ENCODE measurements at places on chromosomes 11 and 22.
A peak's percentile ranks its signal among the peaks of the same experiment; 100 is the strongest.

- DNase-seq: peak; percentile 79
Measured at GRCh38 chr11:57800444-57801182, 39.0 kb downstream of the CTNND1 start.

GRCh38 chr11:115377882-115378296, 126.3 kb downstream of the CADM1 start:
- no peak for DNase-seq

DNA sequence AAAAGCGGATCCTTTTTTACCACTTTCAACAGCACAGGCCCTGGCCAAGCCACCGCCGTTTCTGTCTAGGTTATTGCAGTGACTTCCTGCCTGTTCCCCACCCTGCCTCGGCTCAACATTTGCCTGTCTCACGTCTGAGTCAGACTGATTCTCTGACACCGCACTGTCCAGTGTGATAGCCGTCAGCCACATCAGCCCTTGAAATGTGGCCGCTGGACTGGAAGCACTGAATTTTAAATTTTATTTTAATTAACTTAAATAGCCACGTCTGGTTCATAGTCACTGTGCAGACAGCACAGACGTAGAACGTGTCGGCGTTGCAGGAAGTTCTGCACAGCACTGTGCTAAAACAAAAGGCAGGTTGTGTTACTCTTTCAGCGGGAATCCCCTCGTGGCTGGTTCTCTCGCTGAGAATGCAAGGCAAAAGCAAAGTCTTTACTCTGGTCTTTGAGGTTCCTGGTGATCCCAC, 56.3 kb upstream of the ADSL start:
- DNase-seq: no peak

- DNase-seq: no peak
Measured at GRCh38 chr11:16217631-16218030, 138.7 kb downstream of the SOX6 start.

- DNase-seq: no peak
Measured at GRCh38 chr11:58734681-58735490, 3.1 kb upstream of the GLYAT start.

- DNase-seq: no peak
Measured at GRCh38 chr11:121226415-121227263, 65.9 kb upstream of the SC5D start.

GRCh38 chr11:69896250-69896649, 77.0 kb upstream of the FGF3 start:
- no peak for DNase-seq

DNA sequence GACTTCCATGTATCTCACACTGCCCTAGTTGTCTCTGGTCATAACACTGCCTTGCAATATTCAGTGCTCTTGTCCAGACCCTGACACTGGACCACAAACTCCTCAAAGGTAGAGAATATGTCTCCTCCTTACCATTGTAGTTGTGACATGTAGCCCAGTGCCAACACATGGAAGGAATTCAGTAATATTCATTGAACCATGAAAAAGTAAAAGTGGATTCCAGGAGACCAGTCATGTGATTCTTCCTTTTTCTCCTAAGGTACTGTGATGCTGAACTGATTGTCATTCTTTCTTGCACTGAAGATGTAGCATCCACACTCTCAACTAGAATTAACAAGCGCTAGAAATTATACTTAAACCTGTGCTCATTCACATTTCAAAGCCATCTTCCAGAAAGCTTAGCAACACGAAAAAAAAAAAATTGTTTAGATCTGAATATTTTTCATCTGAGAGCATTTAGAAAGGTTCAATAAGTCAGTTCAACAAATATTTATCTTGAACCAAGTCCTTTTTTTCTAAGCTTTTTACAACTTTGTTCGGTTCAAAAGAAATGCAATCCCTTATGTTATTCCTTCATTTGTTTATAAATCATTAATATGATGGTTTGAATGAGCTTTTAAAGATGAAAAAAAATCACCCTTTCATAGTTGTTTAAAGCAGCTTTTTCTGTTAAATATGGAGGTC, 224.7 kb upstream of the BLID start:
- no peak for DNase-seq

GRCh38 chr11:95108671-95109551, 19.3 kb downstream of the ENDOD1 start:
- DNase-seq: peak; percentile 85

GRCh38 chr22:36455571-36456463, 25.6 kb downstream of the TXN2 start:
- no peak for DNase-seq

- DNase-seq: no peak
Measured at GRCh38 chr22:22728382-22728781, 84.0 kb downstream of the GGTLC2 start.

- DNase-seq: no peak
Measured at GRCh38 chr11:70913715-70914231, 338.6 kb downstream of the SHANK2 start.

- no peak for DNase-seq
Measured at GRCh38 chr11:64040684-64041322, 5.1 kb downstream of the FLRT1 start.

GRCh38 chr11:86555866-86556265, 116.5 kb downstream of the ME3 start:
- no peak for DNase-seq

DNA sequence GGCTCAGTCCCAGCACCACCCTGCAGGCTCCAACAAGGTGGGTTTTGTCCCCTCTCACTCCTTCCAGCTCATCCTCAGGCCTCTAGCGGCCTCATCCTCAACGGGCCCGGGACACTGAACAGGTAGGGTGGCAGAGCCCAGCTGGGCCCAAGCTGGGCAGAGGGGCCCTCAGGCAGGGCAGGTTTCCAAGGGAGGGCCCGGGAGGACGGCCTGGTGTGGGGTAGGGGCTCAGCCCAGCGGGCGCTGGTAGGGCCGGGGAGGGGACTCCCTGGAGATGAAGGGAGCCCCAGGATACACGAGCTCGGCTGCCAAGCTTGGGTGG, 2.5 kb upstream of the IFITM10 start:
- DNase-seq: no peak

DNA sequence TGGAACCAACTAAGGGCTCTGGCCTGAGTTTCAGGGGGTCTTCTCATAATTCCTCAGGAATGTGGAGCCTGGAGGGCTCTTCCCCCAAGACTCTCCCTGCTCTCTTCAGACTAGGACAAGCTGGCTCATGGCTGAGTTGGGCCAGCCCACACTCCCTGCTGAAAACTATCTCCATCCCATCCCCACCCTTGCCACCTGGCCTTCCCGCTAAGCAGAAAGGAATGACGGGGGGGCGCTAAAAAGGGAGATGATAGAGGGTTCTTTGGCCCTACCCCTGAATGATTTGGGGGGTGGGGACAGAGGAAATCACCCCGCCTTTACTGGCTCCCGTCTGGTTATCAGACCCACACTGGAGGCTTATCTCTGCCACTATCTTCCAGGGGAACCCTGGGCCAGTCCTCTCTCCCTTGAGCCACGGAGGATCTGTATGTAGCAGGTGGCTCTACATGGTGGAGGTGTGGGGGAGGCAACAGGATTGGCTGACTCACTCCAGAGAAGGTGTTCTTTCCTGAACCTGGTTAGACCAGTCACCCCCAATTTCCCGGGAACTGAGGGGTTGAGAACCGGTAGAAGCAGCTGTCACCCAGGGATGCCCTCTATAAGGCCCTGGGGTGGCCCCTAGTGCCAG, 5.7 kb downstream of the SMTN start:
- peak; percentile 32 for DNase-seq

DNA sequence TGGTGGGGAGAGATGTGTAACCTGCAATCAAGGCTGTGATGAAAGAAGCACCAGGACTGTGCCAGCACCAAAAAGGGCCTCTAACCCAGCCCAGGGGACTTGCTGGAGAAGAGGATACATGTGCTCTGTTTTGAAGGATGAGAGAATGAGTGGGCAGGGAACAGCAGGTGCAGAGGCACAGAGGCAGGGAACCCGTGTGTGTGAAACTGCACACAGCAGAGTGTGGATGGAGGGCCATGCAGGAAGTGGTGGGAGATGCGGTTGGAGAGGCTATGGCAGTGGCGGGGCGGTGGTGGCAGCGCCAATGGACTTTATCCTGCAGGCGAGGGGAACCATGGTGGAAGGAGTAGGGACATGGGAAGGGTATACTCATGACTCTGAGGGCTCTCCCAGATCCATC, 25.2 kb upstream of the LRRC32 start:
- DNase-seq: no peak

DNA sequence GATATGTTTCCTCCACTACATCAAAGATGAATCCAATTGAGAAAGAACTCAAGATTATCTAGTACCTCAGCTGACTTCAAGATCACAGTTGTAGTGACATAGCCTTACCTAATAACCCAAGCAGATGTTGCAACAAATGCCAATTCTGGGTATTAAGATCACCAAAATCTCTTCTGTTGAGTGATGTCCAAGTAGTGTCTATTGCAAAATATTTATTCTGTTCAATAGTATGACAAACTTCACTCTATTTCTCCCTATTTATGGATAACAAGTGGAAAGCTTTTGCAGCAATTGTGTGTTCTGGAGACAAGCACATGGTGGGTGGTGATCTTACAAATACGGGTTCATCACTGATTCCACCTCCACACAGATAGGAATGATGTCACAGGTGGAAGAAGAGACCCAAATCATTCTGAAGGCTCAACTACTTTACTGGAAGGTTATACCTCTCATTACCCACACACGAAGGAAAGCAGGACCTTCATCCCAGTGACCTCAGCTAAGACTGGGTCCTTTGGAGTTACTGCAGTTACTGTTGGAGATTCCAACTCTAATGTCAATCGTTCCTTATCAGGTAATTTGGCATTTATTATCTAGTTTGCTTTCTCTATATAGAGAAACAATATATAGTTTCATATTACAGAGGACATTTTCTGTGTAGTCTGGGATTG, 72.0 kb downstream of the CD44 start:
- no peak for DNase-seq
